Activated naive CD4-positive, alpha-beta T cell (primary cell): ENCODE measurements at places on chromosomes 2 and 18.

DNA sequence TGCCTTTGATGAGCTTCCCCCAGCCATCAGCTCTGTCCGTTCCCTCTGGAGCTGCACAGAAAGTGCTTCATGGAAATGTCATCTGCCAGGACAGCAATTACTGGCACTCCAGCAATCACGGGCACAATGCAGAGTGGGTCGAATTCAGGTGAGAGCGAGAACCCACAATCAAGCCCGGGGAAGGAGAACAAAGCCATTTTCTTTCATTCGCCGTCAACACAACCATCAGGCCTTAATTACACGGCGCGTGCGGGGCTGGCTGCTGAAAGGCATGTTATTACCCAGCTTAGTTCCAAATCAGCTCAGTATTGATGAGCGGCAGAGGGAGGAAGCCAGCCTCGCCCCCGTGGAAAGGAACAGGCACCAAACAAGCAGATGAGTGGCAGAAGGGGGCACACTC lies 143.9 kb downstream of the MYT1L start:
- DNase-seq = no peak

GRCh38 chr2:236631281-236631855 lies 61.7 kb downstream of the ACKR3 start:
- DNase-seq = no peak

GRCh38 chr2:45826884-45827635 lies 175.6 kb downstream of the PRKCE start:
- DNase-seq = no peak

DNA sequence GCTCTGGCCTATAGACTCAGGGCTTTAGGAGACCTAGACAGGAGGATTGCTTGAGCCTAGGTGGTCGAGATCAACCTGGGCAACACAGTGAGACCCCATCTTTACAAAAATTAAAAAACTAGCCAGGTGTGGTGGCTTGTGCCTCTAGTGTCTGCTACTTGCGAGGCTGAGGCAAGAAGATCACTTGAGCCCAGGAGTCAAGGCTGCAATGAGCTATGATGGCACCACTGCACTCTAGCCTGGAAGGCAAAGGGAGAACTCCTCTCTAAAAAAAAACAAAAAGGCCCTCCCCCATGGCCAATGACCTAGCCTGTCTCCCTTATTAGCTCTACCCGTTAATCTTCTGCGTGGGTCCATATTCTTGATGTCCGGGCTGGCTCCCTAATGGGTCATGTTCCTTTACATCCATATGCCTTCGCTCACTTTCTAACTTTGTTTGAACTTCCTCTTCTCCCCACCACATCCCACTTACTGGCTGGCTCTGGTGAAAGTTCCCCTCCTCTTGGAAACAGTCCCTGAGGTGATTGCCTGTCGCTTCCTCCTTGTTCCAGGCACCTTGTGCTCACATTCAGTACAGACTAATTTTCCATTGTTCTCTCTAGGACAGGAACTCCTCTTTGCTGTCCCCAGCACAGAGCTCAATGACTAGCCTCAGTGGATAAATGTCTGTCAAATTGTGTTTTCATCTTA lies 103.0 kb downstream of the AFF3 start:
- no peak for DNase-seq

DNA sequence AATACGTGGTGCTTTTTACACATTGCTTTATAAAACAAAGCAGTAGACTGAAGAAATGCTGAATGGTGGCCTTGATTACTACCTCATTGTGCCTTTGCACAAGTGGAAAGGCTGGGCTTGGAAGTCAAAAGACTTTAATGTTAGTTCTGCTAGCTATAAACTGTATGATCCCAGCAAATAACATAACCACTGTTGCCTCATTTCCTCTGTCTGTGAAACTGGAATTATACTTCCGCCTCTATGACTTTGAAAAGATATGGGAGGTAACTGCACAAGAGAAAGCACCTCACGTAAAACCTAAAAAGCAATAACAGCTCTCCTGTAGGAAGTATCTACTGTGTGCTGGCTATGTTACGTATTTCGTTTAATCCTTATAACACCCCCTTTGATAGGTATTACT lies 43.4 kb upstream of the DSC1 start:
- DNase-seq = no peak
